ENCODE measurements at places on chromosomes 5 and 9. TPM values are rescaled to one million over a fixed set of nuclear protein-coding genes. Genes with fewer than 3 reads are reported as not detected.

DNA sequence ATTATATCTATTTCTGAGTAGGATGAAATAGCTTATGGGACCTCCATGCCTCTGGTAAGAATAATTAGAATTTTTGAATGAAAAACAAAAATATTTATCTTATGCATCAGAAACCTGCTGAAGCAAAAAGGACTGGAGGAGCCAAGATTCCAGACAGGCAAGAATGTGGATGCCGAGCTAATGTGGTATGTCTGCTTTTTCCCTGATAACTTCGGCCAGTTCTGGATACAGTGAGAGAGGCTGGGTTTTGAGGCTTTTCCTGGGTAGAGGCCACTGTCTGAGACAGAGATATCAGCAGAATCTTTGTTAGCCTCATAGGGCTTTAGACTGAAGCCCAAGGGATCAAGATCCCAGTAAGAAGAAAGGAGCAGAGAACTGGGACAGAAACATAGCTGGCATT lies 5.2 kb upstream of the CTNND2 start:
- DNase-seq: no peak

DNA sequence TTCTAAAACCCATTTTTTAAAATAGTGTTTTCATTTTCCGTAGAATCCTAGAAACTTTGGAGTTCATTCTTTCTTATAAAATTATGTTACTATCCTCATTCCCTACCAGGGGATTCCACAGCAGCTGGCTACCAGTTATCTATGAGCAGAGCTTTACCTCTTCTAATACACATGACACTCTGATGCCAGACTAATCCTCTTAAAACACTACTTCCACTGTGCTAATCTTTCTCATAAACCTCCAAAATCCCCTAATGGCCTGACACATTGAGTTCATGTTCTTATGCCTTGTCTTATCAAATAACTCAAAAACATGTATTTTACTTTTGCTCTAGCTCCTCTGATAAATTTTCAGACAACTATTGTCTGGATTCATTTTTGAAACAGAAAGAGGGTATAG lies 633.6 kb upstream of the FTMT start:
- DNase-seq: no peak

DNA sequence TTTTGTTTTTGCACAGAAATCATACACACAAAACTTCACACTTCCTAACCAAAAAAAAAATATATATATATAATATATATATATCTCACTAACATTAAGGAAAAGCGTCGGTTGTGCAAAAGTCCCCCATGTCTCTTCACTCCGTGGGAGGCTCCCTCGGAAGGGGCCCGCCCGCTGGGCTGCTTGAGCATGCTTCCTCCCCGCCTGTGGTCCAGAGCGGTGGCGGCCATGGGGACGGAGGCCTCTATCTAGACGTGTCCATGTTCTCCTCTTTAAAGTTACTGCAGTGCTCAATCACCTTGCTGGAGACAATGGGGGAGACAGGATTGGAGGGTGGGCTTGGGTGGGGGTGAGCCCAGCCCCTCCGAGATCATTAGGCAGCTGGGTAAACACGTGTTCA lies 7.2 kb upstream of the ZDHHC12 start:
- no peak for DNase-seq

DNA sequence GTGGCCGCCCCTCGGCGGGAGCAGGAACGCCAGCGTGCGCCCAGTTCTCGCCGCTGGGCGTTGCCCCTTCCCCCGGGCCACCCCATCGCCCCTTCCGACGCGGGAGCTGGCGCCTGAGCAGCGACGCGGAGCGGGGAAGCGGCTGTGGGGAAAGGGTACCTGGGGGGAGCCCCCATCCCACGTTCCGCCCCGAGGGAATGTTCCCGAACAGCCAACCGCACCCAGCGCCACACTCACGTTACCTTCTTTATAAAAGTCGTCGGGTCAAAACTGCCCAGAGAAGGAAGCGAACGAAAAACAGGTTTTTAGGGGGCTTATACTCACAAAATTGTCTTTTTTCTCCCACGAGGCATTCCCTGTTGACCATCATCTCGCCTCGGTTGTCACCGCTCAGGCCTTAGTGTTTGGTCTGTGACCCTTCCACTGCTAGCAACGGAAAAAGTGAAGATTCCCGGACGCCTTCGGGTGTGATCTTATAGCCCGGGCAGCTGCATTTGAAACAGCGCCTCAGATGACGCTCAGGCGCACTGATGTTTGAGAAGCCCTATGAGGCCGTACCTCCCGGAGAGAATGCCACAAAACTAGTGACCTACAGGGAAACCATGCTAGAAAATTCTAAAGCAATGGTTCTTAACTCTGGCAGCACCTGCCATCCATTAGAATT lies 475 bp upstream of the GOLM1 start:
- no peak for DNase-seq

DNA sequence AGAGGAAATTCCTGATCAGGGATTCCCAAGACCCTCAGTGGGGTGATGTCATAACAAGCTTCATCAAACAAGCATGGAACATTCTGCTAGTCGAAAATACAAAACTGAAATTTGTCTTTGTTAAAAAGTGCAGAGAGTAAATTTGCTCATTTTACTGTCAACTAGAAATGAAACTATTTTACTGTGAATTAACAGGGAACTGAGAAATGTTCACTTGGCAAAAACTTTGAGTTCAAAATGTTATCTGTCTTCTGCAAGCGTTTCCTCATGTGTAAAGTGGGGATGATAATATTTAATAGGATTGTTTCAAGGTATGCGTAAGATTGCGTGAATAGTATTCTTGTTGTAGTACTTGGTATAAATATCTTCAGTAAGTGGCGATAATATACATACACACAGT lies 45.4 kb downstream of the ALDH1A1 start:
- DNase-seq: no peak

- DNase-seq: no peak
Observed at GRCh38 chr5:146342882-146343865, 4.5 kb downstream of the POU4F3 start.

DNA sequence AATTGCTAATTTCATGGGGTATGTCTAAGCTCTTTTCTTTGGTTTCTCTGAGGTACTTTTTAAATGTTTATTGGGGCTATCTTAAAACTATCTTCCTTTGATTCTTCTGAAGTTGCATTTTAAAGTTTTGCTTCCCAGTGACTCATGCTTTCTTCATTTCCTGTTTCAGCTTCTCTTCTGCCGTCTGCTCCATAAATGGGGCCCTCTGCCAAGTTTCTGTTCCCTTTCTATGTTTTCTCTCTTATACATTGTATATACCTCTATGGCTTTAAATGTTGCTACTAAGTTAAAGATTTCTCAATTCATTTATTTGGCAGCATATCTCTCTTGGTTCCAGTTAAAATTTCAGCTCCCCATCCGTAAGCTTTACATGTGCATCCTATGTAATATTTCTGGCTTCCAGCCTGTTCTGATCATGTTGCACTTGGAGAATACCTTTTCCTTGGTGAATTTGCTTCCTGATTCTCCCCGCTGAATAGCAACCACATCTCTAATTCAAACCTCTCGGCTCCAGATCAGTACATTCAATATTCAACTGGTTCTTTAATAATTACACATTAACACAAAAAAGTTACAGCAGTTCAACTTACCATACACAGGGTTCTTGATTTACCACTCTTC lies 125.3 kb downstream of the ST8SIA4 start:
- DNase-seq: no peak

GRCh38 chr9:87593359-87593980 lies 95.8 kb downstream of the DAPK1 start:
- DNase-seq: no peak

GRCh38 chr5:168123631-168124528 lies 167.6 kb upstream of the WWC1 start:
- no peak for DNase-seq

DNA sequence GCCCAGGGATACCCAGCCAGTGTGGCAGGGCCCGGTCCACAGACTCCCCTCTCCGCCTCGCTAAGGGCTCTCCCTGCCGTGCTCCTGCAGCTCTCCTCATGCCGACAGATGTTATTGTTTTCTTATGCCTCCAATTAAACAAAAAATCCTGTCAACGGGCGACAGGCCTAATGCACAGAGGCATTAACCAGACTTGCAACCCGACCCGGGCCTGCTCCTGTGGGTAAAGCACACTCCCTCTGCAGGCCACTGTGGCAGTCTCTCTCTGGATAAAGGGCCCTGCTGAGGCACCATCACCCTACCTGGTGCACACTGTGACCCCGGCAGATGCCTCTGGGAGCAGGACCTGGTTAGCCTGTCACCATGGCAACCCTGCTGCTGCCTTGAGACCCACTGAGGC lies 27.5 kb upstream of the HAND1 start:
- DNase-seq: no peak

Gene ANKRD18A
- 1.4 TPM for total RNA-seq

Gene SHISAL2B
- total RNA-seq: not detected

Gene HMGCS1
- 19.2 TPM for total RNA-seq

Gene IRX1
- 3.1 TPM for total RNA-seq

Gene FOXD4L4
- total RNA-seq: 0.63 TPM

All from tibial nerve (tissue), 4 donors.